ENCODE measurements at places on chromosomes 2 and 18. TPM values are rescaled to one million over a fixed set of nuclear protein-coding genes. Genes with fewer than 3 reads are reported as not detected.

DNA sequence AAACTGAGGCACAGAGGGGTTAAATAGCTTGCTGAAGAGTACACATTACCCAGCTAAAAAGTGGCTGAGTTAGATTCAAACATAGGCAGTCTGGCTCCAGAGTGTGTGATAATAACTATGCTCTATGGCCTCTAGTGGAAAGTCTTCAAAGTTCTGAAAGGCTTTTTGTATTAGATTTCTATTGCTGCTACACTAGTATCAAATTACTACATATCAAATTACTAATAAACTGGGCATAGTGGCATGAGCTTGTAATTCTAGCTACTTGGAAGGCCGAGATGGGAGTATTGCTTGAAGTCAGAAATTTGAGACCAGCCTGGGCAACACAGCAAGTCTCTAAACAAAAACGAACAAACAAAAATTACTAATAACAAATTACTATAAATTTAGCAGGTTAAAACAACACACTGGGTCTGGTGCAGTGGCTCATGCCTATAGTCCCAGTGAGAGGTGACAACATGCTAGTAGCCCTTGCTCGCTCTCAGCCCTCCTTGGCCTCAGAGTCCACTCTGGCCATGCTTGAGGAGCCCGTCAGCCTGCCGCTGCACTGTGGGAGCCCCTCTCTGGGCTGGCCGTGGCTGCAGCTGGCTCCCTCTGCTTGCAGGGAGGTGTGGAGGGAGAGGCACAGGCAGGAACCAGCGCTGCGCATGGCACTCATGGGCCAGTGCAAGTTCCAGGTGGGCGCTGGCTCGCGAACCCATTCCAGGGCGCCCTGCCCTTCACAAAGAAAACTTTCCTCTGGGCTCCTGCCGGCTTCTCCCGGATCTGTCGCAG, 38.2 kb upstream of the TWSG1 start:
- no peak for DNase-seq

DNA sequence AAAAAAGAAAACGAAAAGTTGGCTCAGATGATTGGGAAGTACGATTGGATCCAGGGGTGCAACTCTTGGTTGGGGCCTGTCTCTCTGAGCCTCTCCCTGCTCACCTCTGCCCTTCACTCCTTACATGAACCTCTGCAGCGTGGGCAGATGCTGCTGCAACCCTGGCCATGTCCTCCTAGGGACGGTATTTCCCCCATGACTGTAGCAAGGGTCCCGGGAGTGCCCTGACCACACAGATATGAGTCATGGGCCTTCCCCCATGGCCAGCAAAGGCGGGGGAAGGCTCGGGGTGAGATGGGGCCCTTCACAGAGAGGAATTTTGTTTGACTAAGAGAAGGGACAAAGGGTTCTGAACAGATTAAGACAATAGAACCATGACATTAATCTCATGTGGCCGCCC, 129.0 kb downstream of the NCK2 start:
- DNase-seq, result no peak

- no peak for DNase-seq
Measured at GRCh38 chr18:31170335-31170734, 7.7 kb upstream of the DSC1 start.

DNA sequence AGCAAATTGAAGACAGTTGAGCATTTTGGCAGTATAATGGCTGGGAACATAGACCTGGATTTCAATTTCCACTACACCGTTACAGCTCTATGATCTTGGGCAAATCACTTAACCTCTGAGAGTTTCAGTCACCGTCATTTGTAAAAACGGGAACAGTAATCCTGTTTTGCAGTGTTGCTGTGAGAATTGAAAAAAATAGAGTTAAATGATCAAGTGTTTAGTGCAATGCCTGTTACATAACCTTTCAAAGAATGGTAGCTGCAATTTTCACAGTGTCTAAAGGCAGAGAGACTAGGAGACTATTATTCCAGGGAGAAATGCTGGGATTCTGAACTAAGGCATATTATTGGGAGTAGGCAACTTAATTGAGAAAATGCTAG, 2.0 kb downstream of the AGPS start:
- DNase-seq, result no peak

- DNase-seq, result no peak
Measured at GRCh38 chr2:45253151-45253550, 243.9 kb upstream of the SIX2 start.

DNA sequence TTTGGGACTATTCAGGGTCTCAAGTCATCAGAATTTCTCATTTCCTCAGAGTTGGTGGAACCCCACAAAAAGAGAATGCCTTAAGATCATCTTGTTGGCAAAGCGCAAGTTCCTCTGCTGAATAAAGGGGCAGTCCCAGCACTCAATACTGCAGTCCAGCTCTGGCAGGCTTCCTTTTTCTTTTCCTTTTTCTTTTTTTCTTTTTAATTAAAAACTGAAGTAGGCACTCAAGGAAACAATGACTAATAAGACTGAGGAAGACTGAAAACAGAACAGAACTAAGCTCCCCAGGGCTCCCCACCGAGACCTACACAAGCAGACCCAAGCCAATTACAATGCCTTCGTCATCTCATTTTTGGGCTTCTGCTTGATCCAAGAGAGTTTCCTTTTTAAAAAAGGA, 82.0 kb downstream of the STK39 start:
- no peak for DNase-seq

- DNase-seq, result no peak
Measured at GRCh38 chr2:64852771-64853241, 136.4 kb upstream of the SLC1A4 start.

- no peak for DNase-seq
Measured at GRCh38 chr2:239927424-239927981, 97.6 kb downstream of the NDUFA10 start.

GRCh38 chr2:215498431-215498830, 62.6 kb upstream of the FN1 start:
- no peak for DNase-seq

- DNase-seq, result no peak
Measured at GRCh38 chr2:23862716-23863426, 64.1 kb downstream of the ATAD2B start.

GRCh38 chr18:33708876-33709275, 130.9 kb downstream of the ASXL3 start:
- DNase-seq, result no peak

DNA sequence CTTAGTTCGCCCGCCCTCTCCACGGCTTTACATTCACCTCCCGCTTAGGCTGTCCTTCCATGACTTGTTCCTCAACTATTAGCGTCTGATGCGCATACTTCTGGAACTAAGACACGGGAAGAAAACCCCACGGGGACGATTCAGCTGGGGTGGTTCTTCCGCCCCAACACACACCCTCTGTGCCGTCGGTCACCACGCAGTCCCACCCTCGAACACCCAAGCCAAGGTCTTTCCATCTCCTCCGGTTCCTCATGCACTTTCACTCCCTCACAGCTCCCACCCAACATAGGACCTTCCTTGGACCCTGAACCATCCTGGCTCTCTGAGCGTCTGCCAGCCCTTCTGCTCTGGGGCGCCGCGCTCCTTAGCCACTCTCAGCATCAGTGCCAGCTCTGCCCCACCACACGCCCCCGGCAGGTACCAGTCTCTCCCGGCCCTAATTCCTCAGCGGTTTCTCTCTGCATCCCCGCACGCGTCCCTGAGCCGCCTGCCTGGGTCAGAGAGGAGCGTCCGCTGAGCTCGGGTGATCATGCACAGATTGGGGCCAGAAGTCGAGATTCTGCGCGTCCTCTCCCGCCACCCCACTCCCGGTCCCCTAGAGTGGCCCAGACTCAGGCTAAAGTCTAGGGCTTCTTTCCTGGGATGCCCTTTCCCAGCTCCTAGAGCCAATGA, 522 bp upstream of the SRD5A2 start:
- no peak for DNase-seq

DNA sequence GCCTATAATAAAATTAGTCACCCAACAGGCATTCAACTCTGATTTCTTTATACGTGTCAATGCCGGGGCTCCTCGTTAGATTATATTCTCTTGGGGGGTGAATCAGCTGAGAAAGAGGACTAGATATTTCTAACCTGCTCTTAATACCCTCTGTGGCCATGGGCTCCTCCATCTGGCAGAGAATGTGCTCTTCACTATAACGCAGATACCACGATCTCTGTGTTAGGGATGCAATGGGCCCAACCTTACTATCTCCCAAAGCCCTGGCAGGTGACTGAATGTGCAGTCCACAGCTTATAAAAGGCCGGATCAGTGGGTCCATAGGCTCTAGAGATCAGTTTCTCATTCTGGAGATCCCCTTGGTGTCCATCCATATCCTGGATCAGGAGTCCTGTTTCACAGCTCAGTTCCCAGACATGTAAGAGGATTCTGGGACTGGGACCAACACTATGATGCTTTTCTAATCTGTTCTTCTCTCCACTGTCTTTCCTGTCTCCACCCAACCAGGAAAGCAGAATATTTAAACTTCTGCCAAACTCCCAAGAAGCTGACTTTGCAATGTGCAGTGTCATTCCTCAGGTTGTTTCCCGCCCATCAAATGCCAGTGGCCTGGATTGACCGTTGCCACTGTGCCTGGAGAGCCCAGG, 71.4 kb upstream of the CELF4 start:
- DNase-seq, result no peak

- no peak for DNase-seq
Measured at GRCh38 chr2:20216130-20217025, 8.6 kb downstream of the SDC1 start.

GRCh38 chr2:42967959-42968674, 175.7 kb upstream of the HAAO start:
- DNase-seq, result no peak

- no peak for DNase-seq
Measured at GRCh38 chr2:12169721-12170120, 423.3 kb downstream of the LPIN1 start.

- DNase-seq, result no peak
Measured at GRCh38 chr2:73890301-73891092, 2.3 kb upstream of the ACTG2 start.

DNA sequence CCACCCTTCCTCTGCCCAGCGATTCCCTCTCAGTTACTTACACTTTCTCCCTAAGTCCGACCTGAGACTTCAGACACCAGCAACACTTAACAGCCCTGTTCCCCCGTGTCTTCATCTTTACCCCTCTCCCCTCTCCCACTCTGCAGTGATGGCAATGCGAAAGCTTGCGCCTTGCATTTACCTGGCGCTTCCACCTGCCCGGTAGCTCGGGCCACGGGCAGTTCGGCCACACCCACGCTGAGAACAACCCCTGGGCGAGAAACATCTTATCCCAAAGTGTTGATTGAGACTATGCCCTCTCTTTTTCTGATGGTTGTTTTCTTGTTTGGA, 558 bp downstream of the DNAJC10 start:
- peak; percentile 10 for DNase-seq

- no peak for DNase-seq
Measured at GRCh38 chr18:75802681-75803080, 375.2 kb upstream of the SMIM21 start.

DNA sequence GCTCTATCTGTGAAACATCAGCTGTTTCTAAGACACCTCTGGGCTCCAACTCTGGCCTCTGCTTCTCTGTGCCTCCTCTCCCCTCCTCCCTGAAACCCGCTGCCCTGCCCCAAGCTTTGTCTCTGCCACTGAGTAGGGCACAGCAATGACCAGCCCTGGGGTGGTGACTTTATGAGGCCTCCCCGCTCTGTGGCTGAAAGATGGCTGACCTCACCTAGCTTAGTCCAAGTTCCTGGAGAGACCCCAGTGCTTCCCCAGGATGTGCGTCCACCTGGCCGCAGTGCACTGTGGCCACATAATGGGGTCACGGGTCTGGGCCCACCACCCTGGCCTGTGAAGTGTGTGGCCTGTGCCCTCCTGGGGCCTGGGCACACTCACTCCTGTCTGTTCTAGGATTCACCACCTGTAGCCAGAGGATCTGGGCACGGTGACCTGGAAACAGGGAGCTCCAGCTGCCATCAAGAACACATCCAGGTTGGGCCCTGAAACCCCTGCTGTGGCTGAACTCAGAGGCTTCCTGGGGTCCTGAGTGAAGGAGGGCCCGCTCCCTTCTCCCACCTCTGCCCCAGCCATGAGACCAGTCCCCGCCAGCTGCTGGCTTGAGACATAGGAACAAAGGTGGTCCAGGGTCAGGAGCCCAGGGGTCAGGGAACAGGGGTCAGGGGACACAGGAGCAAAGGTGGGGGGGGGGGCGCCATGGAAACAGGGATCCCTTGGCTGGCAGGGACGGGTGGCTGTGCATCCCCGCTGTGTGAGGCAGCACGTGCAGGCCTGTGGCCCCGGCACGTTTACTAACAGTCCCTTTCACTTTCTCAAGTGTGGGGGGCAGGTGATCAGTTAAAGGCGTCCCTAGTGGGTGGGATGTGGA, 29.3 kb upstream of the OTOS start:
- no peak for DNase-seq

DNA sequence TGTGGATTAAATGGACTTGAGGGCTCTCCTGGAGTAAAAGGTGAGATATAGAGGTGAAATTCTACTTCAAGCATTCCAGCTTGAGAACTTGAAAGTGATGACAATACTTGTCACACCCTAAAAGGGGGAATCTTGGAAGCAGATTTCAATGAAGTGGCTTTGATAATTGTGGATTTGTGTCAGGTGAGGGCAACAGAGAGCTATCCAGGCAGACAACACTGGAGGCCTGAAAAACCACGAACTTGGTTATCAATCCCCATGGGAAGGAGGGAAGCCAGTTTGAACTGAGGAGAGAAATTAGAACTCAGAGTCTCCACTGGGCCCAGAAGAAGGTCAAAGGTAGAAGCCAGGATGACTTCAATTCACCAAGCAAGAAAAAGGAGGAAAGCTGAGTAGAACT, 263.9 kb downstream of the FIGN start:
- no peak for DNase-seq

GRCh38 chr2:84849271-84849952, 31.5 kb downstream of the TRABD2A start:
- no peak for DNase-seq

DNA sequence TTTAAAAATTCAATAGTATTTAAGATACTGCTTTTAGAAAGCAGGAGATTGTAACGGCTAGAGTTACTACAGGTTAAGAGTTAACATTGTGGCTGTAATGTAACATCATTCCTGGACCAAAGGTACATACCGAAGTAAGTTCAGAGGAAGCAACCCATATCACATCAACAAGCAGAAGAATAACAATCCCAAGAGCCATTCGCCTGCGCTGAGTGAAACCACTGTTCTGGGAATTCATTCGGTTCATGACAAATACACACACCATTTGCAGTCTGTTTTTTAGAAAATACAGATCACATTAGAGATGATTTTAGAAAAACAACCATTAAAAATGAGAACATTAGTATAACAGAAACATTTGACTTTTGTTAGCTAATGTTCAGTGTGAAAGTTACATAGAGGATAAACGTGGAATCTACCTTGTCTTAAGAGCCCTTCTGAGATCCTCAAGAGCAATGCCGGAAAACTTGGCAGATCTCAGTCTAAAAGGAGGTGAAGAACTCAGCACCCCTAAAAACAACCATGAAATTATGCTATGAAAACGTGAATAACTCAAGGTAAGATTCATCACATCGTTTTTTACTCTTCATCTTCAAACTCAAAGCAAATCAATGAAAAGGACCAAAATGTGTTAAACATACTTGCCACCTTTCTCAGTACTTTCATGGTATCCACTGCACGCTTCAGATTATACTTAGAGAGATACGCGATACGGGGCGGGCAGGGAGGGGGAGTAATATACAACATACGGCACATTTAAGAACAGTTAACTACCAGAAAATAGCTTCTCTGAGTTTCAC, 1.2 kb downstream of the SLC35F5 start:
- no peak for DNase-seq

RDH14 gene
- total RNA-seq, result 22.8 TPM

NEUROD1 gene
- 33.3 TPM for total RNA-seq

SERPINB3 gene
- not detected for total RNA-seq

CPS1 gene
- 4.9 TPM for total RNA-seq

CRYGC gene
- not detected for total RNA-seq

GPR45 gene
- total RNA-seq, result not detected

ST8SIA5 gene
- 5.3 TPM for total RNA-seq

PDCL3 gene
- total RNA-seq, result 37.1 TPM

MC5R gene
- not detected for total RNA-seq

LYPD1 gene
- 7.1 TPM for total RNA-seq

TDRD15 gene
- 0.04 TPM for total RNA-seq

CAPN13 gene
- 19.0 TPM for total RNA-seq
